Liver (tissue), 10 donors: ENCODE measurements at places on chromosomes 12 and 14. TPM values are rescaled to one million over a fixed set of nuclear protein-coding genes. Genes with fewer than 3 reads are reported as not detected.

The MYF6 gene
- not detected for total RNA-seq

DNA sequence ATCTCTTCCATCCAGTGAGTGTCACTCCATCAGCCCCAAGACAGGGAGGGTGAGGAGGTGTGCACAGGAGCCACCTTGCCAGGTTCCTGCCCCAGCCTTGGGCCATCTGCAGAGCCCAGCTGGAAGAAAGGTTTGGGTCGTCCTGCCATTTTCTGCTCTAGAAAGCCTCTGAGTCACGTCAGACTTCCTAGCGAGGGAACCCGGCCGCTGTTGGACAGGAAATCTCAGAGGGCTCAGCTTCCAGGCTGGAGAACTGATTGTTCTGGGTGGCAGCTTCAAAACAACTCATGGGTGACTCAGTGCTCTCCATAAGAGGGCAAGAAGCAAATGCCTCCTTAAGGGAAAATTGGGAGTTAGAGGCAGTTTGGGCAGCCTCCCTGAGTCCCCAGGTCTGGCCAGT is 16.6 kb downstream of the HIP1R start:
- no peak for DNase-seq

DNA sequence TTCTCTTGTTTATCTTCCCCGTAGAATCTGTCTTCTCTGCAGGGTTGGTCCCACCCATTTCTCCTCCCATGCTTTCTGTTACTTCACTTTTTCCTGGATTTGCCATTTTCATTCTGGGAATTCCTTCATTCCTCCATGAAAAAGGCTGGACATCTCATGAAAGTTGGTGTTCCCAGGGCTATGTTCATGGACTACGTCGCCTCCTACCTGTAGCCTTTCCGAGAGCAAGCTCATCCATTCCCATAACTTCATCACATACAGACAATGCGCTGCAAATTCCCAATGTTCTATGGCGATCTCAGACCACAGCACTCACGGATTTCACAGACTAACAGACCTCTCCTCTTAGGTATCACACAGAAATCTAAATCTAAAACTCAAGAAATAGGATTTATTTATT is 217.1 kb downstream of the EXOC5 start:
- no peak for DNase-seq

DNA sequence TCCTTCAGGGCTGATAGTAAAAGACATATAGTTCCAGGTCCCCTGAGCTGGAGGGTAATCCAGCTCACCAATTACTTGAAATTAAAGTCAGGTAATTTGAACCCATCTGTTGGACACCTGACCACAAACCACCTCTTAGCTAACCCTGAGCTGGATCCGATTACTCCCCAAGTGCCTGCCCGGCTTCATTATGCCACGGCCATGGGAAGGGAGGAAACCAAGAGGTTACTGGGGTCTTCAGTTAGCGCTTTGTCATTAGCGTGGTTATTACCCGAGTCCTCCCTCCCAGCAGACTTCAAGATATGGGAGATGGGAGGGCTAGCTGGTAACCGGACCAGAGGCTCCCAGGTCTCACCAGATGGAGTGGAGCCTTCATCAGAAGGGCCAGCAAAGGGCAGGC is 1071.4 kb downstream of the BCL11B start:
- DNase-seq = no peak

DNA sequence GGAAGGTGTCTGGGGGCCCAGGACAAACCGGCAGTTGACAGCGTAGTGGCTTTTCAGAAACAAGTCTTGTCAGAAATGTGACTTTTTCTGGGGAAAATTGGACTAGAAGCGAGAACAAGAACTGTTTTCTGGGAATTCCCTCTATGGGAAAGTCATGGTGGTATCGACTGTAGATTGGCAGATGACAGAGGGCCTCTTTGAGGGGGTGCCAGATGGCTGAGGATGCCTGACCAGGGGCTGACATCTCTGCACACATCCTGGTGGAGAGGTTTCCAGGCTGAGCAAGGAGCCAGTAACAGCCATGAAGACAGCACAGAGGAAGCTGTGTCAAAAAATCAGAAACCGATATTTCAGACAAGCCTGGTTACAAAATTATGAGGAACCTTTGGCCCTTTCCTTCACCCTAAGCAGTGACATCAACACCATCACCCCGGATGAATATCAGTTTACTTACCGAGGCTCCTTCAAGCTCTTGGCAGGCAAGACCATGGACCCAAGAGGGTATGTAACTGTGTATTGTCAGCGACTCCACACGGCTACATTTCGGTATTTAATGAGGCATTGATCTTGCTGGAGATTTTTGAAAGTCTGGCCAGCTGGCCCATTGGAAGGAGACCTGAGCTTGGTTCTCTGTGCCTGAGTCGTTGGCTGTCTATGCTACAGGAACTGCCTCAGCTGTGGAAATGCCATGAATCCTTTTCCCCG is 1525.3 kb upstream of the TMEM132C start:
- DNase-seq = no peak

DNA sequence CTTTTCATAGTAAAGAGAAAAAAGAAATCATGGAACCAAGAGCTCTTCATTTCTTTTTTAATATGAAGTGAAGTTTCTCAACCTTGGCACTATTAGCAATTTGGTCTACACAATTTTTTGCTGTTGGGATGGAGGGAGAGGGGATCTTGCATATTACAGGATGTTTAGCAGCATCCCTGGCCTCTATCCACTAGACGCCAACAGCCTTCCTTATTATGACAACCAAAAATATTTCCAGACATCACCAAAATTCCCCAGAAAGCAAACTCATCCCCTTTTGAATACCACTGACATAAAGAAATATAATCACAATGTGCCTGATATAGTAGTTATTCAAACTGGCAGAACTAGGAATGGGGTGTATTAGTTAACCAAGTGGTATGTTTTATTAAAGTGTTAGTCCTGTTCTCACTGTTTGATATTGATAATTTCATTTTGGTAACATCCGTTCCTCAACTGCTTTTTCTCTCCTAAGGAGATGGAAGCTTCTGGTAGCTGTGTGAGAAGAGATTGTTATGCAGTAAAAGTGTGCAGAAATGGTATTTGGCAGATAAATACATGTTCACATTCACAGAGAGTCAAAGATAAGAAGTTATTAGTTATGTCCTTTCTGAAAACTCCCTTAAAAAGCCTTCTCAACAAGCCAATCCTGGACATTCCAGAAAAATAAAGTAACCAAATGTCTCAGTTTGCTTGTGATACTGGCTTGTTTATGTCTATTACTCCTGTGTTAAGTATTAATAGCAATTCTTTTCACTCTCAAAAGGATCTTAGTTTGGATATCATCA is 699.9 kb downstream of the C12orf50 start:
- DNase-seq = no peak

- DNase-seq = no peak
Observed at GRCh38 chr14:101105045-101105444, 201.5 kb upstream of the RTL1 start.

DNA sequence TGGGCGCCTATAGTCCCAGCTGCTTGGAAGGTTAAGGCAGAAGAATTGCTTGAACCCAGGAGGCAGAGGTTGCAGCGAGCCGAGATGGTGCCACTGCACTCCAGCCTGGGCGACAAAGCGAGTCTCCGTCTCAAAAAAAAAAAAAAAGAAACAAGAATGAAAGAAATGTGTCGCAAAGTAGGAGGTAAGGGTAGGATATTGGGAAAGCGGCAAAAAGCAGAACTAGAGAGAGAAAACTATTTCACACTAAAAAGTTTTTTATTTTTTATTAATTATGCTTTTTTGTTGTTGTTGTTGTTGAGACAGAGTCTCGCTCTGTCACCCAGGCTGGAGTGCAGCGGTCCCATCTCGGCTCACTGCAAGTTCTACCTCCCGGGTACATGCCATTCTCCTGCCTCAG is 17.7 kb downstream of the SBNO1 start:
- DNase-seq = no peak

- DNase-seq = peak; percentile 58
Observed at GRCh38 chr14:92549859-92550230, 36.3 kb downstream of the RIN3 start.

GRCh38 chr14:98908050-98908449 is 363.9 kb downstream of the BCL11B start:
- no peak for DNase-seq

- no peak for DNase-seq
Observed at GRCh38 chr12:4203772-4204376, 69.7 kb upstream of the CCND2 start.

GRCh38 chr12:89731089-89731488 is 22.5 kb upstream of the ATP2B1 start:
- DNase-seq = no peak

DNA sequence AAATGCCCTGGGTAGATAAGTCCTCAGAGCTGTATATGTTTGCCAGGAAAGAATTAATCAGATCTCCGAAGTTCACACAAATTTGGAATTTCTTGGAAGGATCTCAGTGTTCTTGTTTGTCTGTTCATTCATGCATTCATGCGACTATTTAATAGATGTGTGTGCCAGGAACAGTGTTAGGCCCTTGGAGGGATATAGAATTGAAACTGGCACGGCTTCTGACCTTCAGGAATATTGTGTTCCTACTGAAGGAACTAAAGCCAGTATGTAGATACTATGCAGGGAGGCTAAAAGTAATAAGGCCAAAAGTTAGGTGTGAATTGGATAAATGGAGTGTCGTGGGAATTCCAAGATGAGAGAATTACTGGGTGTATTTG is 166.0 kb upstream of the NOS1 start:
- DNase-seq = no peak

DNA sequence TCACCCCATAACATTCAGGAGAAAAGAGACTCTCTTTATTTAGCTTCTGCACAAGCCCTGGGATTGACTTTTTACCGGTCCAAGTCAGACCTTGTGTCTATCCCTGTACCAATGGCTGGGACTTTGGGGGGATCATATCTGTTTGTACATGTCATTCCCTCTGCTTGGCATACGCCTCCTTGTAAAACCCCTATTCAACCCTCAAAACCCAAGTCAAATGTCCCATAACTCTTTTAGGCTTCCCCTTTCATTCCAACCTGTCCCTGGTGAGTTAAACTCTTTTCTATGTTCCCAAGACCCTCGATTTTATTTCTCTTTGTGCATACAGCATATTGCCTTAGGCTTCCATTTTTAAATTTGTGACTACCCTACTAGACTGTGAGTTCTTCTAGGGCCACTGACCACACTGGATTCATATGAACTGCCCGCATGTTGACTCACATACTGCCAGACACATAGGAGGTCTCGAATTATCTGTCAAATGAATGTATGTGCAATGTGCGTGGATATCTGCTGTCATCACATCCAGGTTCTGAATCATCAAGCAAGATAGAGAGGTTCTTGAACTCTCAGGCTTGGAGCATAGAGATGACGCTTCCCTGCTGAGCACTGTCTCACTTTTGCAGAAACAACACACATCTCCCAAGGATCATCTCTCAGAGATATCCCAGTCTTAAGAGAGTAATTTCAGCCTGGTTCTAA is 548.6 kb upstream of the TBX3 start:
- DNase-seq = no peak

DNA sequence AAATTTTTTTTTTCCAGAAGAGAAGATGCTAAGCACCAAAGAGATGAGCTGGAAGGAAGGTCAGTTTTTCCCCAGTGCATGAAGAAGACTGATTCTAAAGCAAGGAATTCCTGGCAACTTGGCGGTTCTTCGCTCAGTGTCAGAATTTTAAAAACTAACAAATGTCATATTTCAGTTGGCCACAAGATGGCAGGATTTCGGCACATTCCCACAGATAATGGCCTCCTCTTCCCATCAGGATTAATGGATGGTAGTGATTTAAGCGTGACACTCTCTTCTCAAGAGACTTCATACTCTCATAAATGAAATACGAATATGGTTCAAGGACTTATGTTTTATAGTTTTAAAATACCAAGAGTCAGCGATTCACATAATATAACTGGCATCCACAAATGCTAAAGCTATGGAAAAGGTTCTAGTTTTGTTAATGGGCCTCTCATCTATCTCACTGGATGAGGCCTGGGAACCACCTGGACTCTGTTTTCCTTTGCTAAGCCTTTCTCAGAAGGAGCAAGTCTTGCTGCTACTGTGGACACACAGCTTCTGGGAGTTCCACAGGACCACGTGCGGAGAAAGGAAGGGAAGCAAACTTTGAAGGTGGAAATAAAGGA is 46.1 kb upstream of the PTPRO start:
- no peak for DNase-seq

DNA sequence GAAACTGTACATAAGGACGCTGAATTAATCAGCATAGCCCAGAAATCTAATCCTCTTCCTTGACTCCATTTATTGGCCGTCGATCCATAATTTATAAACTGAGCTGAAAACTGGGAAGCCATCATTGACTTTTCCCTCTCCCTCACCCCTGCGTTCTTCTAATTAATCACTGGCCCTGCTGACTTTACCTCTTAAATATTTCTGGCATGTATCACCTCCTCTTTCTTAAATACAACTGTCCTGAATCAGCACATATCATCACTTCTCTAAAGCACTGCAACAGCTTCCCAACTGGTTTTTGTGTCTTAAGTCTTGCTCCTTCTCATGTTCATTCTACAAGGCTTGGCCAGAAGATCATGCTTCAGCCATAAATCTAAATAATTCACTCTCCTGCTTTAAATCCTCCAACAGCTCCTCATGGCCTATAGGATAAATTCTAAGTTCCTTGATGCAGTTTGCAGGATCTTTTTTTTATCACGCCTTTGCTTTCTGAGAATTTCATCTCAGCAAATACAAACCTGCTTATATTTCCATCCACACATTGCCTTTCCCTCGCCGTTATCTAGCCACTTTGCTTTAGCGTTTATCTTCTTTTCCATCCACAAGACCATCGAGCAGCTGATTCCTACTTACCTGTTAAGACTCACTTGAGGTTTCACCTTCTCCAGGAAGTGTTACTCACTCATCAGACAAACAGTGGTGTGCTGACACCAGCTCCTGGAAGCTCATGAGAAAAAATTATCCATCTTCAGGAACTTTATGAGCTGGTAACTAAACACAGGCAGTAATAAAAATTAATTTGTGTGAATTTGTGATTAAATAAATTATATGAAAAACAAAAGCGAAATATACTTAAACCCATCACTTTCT is 295.6 kb upstream of the FLRT2 start:
- DNase-seq = no peak

DNA sequence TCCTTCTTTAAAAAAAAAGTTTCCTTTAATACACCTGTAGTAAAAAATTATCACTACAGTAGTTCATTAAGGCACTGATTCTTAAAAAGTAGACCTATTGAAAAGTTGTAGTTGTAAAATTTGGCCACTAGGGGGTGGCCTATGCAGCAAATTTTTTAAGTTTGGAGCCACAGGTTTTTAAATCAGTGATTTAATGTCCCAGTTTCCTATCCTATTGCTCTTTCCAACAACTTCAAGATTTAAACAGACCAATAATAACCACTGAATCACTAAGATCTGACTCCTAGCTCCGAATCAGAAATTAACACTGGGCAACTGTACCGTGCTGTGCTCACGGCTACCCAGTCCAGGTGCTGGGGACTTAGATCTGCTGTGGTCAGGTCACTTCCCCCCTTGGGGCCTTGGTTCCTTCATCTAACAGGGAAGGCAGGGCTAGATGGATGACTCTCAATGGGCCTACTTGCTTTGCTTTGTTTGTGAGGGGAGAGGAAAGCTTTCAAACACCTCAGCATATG is 279.3 kb downstream of the MED13L start:
- no peak for DNase-seq
